Inflammatory macrophage (primary cell): ENCODE measurements at places on chromosomes 12 and 14.
A peak's percentile ranks its signal among the peaks of the same experiment; 100 is the strongest.

- no peak for DNase-seq
These were observed 200.2 kb downstream of the TSPAN9 start for GRCh38 chr12:3277306-3277943.

DNA sequence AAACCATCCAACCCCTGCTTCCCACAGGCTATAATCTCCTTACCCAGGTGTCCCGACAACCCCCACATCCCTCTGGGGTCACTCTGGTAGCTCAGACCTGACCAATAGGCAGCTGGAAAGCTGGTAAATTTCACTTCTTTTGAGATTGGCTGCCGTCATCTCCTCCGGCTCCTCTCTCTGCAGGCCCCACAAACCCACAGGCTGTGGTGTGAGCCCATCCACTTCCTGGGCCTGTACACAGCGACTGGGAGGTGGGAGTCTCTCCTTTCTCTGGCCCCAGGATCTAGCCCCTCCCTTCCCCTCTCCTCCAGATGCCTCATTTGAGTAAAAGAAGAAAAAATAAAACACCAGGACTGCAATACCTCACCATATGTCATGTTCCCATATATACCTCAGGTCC is 709 bp downstream of the INHBC start:
- no peak for DNase-seq

DNA sequence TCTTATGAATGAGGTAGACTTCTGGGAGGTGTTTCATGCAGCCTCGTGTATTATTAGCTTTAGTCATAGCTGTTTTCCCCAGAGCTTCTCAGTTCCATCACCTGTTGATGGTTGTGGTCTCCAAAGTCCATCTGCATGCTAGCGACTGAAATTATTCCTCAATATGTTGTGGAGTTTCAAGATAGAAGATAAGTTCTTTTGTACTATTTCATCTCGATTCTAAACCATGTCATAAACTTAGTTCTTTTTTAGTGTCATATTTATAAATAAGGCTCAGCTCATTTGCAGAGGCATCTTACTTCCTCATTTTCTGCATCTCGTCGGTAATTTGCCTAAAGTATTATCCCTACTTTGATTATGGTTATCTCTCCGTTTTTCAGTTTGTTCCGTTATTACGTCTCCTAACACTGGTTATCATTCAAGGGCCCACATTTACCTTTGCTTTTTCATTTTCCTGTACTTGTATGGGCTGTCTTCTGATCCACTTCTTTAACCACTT is 119.1 kb downstream of the ITPR2 start:
- no peak for DNase-seq

DNA sequence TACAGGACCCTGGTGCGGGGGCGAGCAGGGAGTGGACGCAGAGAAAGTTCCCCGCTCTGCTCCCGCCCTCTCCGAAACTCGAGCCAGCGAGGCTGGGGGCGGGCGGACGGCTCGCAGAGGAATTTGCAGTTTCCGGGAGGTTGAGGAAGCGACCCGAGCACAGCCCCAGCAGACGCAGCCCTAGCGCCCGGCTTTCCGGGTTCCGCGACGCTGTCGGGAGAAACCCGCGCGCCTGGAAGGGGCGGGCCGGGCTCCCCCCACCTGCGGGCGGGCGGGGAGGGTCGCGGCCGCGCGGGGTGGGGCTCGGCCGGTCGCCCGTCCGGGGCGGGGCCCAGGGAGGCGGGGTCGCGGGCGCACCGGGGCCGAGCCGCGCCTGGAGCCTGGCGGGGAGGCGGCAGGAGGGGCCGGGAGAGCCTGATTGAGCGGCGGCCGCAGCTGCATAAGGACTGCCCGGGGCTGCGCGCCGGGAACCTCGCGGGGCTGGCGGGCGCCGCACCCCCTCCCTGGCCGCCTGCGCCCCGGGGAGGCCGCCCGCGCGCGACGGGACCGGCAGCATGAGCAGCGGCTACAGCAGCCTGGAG is at the start of gene RASSF3:
RASSF3 (plus strand) TSS at position 417 of the 581 bp plus-strand sequence; CDS start at position 555, 138 bp downstream.
- peak; percentile 81 for DNase-seq

DNA sequence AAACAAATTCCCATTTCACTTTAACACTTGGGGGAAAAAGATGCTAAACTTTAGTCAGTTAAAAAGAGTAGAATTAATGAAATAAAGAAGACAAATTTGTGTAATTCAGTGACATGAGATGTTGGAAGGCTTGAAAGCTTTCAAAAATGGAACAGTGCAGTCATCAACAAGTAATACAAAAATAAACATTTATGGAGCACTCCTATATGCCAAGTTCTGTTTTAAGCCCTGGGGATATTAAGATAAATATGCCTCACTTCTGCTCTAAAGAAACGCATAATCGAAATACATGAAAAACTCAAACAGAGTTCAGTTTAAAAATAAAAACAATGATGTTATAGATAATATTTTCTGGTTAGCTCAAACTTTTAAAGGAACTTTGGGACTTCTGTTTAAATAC is 93.0 kb downstream of the KCNH5 start:
- no peak for DNase-seq

DNA sequence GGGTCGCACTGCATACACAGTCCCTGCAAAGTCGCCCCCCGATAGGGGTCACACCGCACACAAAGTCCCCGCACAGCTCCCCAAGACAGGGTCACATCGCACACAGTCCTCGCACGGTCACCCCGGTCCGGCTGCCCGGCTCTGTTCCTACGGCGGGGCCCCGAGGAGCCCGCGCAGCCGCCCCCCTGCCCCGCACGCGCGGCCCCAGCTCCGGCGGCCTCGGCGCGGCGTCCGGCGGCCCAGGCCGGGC is 300 bp downstream of the SSH1 start:
- DNase-seq, result no peak

- DNase-seq, result no peak
These were observed 281.7 kb upstream of the G2E3 start for GRCh38 chr14:30277268-30277667.

- DNase-seq, result no peak
These were observed 3.2 kb downstream of the EFS start for GRCh38 chr14:23361763-23362162.

DNA sequence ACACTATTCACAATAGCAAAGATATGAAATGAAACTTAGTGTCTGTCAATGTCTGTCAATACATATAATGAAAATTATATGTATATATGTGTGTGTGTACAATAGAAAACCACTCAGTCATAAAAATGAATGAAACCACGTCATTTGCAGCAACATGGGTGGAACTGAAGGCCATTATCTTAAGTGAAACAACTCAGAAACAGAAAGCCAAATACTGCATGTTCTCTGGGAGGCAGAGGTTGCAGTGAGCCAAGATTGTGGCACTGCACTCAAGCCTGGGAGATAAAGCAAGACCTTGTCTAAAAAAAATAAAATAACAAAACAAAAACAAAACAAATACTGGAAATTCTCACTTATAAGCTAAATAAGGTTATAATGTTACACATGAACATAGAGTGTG is 16.7 kb upstream of the E2F7 start:
- no peak for DNase-seq

- peak; percentile 4 for DNase-seq
These were observed at the start of gene CACNB3 for GRCh38 chr12:48817873-48818830. Gene CACNB3 (plus strand): TSS chr12:48818496. CDS start chr12:48818930, 434 bp downstream.

GRCh38 chr12:111260732-111261131 is 108.2 kb downstream of the PHETA1 start:
- DNase-seq, result no peak

- DNase-seq, result no peak
These were observed 49.3 kb upstream of the DIO2 start for GRCh38 chr14:80260645-80261044.

- no peak for DNase-seq
These were observed 642.3 kb downstream of the RPS29 start for GRCh38 chr14:48943913-48944312.

DNA sequence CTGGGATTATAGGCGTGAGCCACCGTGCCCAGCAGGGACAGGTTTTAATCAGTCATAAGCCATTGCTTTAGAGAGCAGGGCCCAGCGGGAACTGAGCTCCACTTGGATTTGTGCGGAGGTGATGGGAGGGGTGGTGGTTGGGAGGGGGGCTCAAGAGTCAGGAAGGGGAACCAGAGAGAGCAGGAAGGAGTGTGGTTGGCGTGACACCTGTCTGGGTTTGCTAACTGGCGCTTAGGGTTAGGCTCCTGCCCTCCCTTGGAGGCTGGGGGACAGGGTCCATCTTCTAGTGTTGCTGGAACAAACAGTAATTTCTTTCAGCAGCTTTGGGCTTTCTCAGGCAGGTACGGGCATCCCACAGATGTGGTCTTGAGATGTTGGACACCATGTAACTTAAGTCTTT is 7.5 kb upstream of the ALDH2 start:
- DNase-seq, result no peak

DNA sequence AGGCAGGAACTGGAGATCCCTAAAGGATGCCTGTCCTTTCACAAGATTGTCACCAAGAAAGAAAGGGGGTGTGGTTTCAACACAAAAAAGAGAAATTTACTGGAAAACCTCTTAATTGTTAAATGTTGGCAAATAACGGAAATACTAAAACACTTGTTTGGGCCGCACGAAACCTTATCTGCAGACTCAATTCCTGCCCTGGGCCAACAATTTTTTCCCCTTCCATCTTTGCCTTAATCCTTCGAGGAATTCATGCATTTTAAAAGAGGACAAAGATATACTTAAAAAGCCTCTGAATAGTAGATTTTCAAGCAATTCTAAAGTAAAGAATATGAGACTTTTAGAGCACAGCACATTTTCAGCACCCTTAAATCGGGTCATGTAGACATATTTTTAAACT is 366.2 kb downstream of the DUSP6 start:
- no peak for DNase-seq

DNA sequence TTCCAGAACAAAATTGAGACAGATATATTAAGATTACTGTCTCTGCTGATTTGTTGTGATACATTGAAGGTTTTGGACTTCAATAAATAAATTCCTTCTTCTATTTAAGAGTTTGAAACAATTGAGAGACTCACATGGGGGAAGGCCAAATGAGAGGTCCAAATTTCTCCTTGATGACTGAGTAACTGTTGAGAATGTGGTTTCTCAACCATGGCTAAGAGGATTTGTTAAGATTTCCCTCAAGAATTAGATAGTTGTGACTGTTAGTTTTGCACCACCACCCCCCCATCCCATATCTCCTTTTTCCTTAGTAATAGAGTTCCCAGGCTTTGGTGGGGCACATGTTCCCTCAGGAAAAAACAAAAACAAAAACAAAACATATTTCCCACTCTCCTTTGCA is 47.7 kb upstream of the IGF1 start:
- DNase-seq, result no peak

DNA sequence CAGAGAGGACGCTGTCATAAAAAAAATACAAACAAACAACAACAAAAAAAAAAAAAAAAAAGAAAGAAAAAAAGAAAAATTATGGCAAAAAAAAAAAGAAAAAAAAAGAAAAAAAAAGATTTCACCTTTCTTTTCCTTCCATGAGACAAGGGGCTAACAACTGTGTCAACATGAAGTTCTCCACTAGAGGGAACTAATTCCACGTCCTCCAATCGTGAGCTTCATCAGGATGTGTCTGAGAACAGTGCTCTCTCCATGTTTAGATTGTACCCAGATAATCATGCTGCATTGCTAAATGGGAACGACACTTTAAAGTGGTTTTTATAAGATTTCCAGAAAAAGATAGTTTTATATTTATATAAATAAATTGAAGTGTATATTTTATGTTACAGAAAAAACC is 96.2 kb upstream of the PTPRB start:
- peak; percentile 52 for DNase-seq
